ENCODE measurements at places on chromosomes 2 and 18.

GRCh38 chr2:204202253-204202652 is 265.7 kb downstream of the ICOS start:
- no peak for DNase-seq

DNA sequence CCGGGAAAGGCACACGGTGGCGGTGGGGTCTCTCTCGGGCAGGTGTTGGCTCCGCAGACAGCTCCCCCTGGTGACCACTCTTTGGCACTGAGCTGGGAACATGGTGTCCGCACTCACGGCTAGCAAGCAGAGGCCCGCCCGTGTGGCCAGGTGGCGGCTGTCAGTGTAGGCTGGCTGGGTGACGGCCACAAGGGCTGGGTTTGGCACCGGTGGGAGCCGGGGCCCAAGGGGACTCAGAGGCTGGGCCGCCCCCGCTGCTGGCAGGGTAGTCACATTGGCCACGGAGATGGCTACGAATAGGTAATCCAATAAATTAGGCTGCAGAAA is 1071.7 kb downstream of the RPIA start:
- DNase-seq, result no peak

- DNase-seq, result peak; percentile 69
Observed at GRCh38 chr2:128263902-128264331, 54.8 kb downstream of the HS6ST1 start.

GRCh38 chr2:111025288-111025687 is 95.4 kb upstream of the BCL2L11 start:
- DNase-seq, result peak; percentile 15

DNA sequence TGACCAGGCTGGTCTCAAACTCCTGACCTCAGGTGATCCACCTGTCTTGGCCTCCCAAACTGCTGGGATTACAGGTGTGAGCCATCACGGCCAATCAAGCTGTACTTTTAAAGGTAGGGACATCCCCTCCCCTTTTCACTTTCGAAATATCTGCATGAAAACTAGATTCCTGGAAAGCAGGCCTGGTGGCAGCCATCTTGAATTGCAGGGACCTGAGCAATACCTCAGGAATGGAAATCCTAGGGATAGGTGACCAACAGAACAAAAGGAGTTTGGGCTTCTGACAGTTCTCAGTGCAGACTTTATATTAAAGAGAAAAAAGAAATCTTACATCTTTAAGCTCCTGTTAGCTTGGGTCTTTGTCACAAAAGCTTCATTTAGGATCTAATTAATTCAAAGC is 62.6 kb downstream of the KLF7 start:
- DNase-seq, result no peak

DNA sequence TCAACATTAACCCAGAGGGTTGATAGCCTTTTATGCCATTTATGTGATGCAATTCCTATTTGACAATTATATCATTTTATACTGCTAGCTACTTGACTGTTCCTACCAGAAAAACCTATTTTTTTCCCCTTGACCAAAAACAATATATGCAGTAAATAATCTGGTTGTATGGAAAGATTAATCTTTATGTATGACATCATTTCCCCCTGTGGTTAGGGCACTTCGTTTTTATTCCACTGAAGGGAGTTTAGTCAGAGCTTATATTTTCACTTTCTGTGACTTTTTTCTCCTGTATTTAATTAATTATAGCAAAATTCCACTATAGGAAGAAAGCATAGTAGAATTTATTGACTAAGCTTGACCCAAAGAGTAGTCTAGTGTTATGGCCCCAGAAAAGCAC is 107.6 kb downstream of the HAUS1 start:
- no peak for DNase-seq

- DNase-seq, result no peak
Observed at GRCh38 chr2:103365071-103365470, 603.2 kb downstream of the TMEM182 start.

GRCh38 chr2:95238131-95238530 is 30.8 kb downstream of the ZNF892 start:
- DNase-seq, result no peak

GRCh38 chr2:37641582-37642171 is 29.8 kb downstream of the CDC42EP3 start:
- no peak for DNase-seq

DNA sequence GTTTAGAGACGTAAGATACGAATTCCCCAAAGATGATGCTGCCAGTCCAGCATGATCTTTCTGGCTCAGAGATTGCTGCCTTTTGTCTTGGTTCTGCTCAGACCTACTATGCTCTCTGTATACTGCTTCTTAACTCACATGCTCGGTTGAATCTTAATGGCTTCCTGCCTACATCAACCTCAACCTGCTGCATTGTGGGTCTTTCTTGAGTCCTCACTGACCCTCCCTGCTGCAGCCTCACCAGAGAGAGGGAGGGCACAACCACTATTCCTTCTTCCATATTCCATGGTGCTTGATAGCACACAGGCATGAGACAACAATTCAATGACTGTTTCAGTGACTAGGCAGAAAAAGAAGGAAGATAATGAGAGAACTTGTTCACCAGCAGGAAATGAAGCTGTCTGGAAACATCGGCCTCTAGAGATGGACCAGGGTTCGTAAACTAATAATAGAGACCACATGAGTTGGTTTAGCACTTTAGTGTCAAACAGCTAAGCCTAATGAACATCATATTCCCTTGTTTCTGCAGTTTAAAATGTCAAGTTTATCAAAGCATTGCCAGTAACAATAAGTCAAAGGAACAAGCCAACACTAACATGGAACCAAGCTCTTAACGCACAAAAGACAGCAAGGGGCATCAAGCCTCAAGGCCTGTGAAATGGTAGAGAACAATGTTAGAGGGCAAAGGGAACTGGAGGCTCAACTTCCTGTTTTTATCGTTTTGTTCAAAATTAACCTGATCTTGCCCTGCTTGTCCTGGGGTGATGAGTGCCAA is 333.9 kb downstream of the PDE11A start:
- DNase-seq, result no peak

GRCh38 chr2:27773959-27774358 is 2.4 kb downstream of the MRPL33 start:
- DNase-seq, result no peak

- DNase-seq, result no peak
Observed at GRCh38 chr18:23926571-23926970, 88.0 kb upstream of the TTC39C start.

DNA sequence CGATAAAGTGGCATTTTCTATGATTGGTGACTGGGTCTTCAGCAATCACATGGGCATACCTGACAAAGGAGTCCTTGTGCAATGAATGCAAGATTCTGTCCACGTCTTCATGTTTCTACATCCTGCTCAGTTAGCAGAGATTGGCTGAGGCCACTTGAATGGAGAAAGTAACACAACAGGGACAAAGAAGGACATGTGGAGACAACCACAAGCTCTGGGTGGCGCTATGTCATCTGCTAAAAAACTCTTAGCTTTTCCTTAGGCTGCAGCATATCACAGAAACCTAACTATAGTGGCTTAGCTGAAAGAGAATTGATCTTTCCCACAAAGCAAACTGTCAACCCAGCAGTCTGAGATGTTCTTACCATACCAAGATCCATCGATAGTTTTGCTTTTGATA is 1109.7 kb downstream of the SOCS6 start:
- DNase-seq, result no peak

- DNase-seq, result no peak
Observed at GRCh38 chr2:126637386-126637785, 18.6 kb upstream of the GYPC start.

GRCh38 chr2:240922982-240923537 is 16.9 kb downstream of the CROCC2 start:
- peak; percentile 18 for DNase-seq

GRCh38 chr18:51569153-51569552 is 371.7 kb upstream of the MEX3C start:
- no peak for DNase-seq
